Cerebellar nuclear complex (tissue), 1 donor: ENCODE measurements at places on chromosomes 7 and 10.

DNA sequence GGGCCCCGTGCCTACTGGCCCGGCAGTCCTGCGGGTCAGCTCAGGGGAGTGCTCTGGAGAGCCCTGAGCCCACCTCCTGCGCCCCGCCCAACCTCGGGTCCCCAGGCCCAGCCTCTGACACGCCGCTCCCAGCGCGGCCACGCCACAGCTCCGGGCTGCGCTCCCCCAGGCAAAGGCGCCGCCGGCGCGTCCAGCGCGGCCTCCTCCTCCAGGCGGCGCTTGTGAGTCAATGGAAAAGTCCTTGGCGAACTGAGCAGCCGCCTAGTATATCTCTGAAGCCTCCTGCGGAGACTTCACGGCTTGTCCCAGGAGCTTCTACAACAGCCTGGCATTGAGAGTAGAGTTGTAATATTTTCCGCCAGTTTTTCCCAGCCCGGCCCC lies 29.5 kb upstream of the BMS1 start:
- DNase-seq, result no peak

- no peak for DNase-seq
Measured at GRCh38 chr7:130699686-130700085, 13.3 kb upstream of the TSGA13 start.

GRCh38 chr10:14580671-14581332 lies 193.9 kb downstream of the FAM107B start:
- DNase-seq, result no peak

DNA sequence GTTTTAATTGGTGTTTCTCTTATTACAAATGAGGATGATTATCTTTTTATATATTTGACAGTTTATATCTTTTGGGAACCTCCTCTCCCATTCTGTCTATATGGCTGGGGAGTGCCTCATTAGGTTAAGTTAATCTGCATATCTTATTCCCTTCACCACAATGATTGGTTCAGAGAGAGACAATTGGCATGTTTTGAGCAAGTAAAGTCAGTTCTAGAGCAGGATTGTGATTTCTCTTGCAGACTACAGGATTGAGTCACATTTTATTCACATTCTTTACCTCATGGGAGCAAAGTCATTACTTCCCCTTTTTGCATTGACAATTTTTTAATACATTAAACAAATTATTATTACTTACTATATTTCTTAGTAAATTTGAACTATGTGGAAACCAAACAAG lies 345.6 kb downstream of the MDFIC start:
- DNase-seq, result no peak

- no peak for DNase-seq
Measured at GRCh38 chr7:140876519-140877248, 48.0 kb downstream of the BRAF start.

DNA sequence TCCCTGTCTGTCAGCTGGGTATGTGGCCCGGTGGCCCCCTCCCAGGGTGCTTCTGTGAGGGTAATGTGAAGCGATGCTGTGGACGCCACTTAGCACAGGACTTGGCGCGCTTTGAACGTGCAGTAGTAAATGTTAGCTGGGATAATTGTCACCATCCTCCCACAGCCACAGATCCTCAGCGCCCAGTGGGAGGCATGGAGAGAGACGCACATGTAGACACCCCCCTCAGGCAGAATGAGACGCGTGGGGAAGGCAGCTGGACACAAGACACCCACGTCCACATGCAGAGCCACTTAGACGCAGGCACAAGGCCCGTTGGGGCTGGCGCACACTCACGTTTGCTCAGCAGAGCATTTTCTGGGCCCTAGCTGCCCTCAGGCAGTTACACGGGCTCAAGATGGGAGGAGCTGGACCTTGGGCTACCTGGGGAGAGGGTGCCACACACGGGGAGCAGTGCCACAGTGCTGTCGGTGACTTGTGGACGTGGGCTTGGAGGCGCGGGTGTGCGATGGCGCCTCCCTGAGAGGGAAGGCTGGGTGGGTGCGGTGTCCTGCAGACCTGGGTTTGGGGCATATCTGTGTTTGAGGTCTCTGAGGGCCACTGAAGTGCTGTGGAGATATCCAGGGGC lies 26.4 kb downstream of the ADCYAP1R1 start:
- no peak for DNase-seq

DNA sequence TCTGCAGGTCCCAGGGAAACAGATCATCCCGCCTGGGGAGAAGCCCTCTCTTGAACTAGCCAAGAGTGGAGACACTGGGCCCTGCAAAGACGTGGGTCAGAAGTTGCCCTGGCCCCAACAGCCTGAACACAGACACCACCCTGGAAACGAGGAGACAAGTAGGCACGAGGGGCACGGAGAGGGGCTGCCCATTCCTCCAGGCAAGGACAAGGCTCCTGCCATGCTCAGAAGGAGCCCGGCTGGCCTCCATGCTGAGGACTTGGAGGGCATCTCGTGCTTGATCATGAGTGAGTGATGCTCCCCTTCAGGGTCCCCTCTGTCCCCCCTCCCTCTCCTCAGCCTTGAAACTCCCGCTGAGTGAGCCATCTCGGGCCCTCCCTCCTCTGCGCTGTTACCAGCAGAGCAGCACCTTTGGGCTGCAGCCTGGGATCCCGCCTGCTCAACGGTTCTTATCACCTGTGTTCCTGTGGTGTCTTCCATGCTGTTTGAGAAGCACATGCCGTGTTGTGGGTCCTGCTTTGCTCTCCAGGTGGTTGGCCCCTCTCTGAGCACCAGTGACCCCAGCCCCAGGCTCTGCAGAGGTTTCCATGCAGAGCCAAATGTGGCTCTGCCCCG lies 544.3 kb downstream of the TCERG1L start:
- no peak for DNase-seq

DNA sequence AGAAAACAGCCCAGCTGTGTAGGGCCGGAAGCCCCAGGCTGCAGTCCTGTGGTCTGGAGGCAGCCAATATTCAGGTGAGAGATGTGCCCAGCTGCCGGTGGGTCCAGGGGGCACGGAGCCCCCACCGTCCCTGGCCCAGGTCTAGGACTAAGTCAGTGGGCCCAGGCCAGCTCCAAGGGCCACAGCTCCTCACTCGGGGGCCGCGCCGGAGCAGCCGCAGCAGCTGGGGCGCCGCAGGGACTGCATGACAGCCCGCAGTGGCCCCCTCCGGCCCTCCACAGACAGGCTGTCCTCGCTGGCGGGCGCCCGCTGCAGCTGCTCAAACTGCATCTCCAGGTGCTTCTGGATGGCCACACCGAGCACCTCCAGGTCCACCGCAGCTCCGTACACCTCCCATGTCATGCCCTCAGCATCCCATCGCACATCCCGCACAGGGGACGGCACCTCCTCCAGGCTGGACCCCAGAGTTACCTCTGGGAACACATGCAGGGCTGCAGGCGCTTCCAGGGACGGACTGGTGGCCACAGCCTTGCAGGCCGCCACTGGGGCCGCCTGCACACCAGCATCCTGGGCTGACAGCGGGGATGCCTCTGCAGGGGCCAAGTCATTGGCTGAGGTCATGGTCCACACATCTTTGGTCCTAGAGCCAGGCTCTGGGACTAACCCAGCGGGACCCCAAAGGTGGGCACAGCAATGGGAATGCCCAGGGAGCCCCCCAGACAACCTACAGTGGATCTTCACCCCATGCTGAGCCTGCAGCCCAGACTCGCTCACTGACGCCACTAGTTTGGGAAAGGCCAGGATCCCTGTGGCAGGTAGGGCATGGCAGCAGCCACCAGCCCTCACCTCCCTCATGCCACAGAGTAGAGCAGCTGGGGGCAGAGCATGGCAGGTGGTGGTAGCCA lies 7.0 kb downstream of the GPRIN2 start:
- no peak for DNase-seq

GRCh38 chr10:103241262-103242011 lies 4.2 kb upstream of the RPEL1 start:
- no peak for DNase-seq

DNA sequence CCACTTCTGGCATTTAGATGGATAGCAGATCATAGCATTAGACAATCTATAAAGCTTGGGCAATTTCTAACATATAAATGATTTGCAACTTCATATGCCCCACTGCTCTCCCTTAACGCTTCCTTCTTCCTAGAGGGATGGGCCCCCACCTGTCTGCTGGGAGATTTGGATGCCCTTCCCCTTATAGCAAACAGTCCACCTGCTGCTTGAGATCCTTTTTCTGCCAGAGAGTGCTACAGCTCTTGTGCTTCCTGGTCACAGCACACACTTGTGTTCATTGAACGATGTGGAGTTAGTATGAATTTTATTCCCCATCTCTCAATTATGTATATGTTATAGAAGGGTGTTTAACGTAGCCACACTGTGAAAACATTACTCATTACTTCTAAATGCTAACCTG lies 10.4 kb upstream of the PCGF5 start:
- no peak for DNase-seq

GRCh38 chr7:115962340-115962739 lies 68.2 kb downstream of the TFEC start:
- DNase-seq, result no peak

GRCh38 chr10:113849140-113849803 lies 4.6 kb downstream of the DCLRE1A start:
- DNase-seq, result no peak

DNA sequence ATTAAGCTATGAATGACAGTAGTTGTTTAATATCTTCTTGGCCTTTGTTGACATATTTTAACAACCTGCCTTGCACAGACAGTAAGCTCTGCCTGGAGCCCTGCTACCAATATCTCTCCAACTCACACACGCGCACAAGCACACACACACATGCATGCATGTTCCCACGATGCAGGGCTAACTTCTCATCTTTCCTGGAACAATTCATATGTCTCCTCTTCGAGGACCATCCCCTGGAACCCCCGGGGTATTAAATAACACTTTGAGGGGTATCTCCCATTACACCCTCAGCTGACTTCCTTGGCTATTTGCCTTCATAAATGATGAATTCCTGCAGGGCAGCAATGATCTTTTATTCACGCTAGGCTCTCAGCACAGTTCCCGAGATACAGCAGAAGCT lies 258.0 kb downstream of the TRIL start:
- DNase-seq, result no peak

DNA sequence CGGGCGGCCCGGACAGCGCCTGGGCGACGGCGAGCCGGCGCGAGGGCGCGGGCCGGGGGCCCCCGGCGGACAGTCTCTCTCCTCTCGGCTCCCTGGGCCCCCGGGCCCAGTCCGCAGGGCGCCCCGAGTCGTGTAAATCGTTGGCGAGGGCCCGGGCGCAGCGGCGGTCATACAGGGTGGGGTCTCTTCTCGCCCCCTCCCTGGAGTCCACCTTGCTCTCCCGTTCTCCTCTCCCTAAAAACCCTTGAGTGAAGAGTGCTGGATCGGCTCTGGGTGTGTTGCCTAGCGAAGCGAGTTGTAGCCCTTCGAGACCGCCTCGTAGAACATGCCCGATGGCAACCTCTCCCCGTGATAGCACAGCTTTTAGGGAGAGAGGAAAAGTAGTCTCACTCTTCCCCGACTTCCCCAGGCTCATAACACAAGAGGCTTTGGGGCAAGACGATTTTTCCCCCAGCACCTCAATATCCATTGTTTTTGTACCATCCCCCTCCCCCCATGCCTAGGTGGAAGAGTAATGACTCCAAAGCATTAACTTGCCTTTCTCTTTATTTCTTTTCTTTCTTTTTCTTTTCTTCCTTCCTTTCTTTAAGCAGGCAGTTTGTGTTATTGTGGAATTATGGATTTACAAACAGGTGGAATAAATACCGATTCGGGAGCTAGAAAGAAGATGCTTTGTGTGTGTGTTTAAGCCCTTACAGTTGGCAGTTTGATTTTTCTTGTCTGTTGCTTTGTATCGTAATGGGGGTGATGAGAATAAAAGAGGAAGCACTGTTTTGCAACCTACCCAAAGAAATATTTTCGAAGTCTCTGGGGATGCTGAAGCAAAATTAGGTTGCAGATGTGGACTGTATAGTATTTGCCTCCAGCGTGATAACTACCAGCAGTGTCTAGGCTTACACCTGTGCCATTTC lies 822 bp downstream of the SHOC2 start:
- no peak for DNase-seq

GRCh38 chr10:112434988-112435619 lies 11.6 kb downstream of the ZDHHC6 start:
- DNase-seq, result no peak

GRCh38 chr7:92282930-92283329 lies 37.2 kb downstream of the ANKIB1 start:
- no peak for DNase-seq

DNA sequence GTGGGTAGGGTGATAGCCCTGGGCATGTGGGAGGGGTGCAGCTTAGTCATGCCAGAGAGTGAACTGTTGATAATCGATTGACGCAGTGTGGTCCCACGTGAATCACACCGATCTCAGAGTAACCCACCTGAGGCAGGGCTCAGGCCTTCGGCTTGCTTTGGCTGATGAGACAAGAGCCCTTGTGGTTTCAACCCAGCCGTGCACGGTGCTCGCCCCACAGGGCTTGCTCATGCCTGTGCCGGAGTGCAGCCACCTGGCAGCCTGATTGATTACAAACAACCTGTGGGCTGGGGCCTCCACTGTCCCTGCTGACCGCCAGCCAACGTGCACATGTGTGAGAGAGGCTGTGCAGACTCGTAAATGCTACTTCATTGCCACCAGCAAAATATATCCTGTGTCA lies 144.9 kb upstream of the ADARB2 start:
- no peak for DNase-seq

GRCh38 chr7:22811746-22812280 lies 10.8 kb downstream of the TOMM7 start:
- no peak for DNase-seq

- no peak for DNase-seq
Measured at GRCh38 chr7:105205592-105206237, 183.0 kb downstream of the SRPK2 start.

DNA sequence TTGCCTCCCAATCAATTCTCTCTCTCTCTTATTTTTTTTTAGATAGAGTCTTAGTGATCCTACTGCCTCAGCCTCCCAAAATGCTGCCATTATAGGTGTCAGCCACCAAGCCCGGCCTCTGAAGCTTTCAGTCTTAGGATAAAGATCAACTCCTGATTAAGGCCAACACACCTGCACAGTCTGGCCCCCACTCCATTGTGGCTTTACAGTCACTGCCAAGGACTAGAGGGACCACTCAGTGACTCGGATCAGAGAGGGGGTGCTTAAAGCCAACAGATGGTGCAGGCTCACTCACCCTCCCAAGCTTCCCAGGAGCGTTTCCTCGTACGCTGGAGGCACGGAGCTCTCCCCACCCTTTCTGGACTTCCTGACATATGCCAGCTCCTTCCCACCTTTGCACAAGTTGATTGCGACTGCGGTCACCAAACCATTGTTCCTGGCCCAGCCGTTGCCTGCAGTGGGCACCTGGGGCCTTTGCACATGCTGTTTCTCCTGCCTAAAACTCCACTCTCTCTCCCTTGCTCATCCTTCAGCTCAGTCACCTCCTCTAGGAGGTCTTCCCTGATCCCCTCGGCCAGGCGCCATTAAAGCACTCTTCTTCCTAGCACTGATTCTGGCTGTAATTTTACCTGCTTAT lies 1.7 kb upstream of the CDH23 start:
- no peak for DNase-seq

DNA sequence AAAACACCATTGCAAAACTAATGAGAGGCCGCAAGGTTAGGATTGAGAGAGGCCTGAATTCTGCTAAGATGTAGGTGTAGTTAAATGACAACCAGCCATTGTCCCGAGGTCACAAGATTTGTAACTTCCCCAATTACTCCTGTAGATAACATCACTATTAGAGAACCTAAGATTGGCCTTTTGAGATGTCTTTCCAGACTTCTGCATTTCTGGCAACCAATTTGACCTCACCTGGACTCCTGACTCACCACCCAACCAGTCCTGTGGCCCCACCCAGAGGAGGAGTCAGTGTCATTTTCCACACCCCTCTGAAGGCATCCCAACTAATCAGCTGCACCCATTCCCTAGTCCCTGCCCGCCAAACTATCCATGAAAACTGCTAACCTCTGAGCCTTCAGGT lies 115.7 kb downstream of the PRKAG2 start:
- no peak for DNase-seq
